ENCODE measurements at places on chromosomes 2 and 18. TPM values are rescaled to one million over a fixed set of nuclear protein-coding genes. Genes with fewer than 3 reads are reported as not detected.

The C1QL2 gene
- total RNA-seq, result not detected

The CPLX4 gene
- not detected for total RNA-seq

The METTL5 gene
- 69.1 TPM for total RNA-seq

The HPCAL1 gene
- total RNA-seq, result 34.3 TPM

The CLEC4F gene
- 0.08 TPM for total RNA-seq

GRCh38 chr2:99643787-99644418 lies 154.1 kb upstream of the REV1 start:
- no peak for DNase-seq

- no peak for DNase-seq
Observed at GRCh38 chr2:105427485-105427884, 28.6 kb upstream of the FHL2 start.

GRCh38 chr18:78247615-78248289 lies 731.9 kb upstream of the SALL3 start:
- no peak for DNase-seq

- no peak for DNase-seq
Observed at GRCh38 chr2:5329763-5330162, 362.4 kb upstream of the SOX11 start.

DNA sequence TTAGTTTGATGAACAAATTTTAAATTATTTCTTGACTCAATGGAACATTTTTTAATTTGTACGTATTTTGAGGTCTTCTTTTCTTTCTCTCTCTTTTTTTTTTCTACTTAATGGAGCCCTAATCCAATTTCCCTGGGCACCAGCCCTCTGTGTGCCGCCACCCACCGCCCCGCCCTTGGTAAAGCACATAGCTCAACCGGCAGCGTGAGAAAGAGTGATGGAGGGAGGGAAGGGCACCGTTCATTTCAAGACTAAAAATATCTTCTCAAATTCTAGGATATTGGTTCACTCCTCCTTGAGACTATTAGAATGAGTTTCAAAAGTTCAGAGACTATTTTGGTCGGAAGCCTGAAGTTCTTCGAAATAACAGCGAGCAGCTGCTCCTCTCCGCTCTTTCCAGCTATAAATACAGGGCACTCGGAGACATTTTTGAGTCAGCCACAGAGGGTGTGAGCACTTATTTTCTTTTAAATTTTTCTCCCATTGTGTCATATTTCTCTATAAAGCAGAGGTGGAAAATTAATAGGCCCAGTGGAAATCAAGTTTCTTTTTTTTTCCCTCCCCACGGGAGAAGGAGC lies 731.7 kb upstream of the ID2 start:
- no peak for DNase-seq

GRCh38 chr2:239025096-239025801 lies 177.4 kb downstream of the TWIST2 start:
- no peak for DNase-seq

DNA sequence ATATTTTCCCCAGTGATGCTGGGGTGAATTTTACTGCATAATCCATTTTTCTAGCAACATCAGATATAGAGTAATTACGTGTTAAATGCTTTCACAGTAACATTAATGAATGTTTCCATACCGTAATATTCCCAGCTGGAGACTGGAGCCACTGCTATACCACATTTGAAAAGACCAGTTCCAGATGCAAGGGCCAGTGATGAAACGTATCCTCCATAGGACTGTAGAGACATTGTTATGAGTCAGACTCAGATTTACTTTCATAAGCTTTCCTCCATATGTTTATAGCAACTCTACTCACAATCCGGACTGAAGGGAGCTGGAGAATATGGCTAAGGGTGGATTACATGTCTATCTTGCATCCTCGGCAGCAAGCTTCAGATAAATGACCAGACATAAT lies 22.7 kb upstream of the GCG start:
- no peak for DNase-seq

DNA sequence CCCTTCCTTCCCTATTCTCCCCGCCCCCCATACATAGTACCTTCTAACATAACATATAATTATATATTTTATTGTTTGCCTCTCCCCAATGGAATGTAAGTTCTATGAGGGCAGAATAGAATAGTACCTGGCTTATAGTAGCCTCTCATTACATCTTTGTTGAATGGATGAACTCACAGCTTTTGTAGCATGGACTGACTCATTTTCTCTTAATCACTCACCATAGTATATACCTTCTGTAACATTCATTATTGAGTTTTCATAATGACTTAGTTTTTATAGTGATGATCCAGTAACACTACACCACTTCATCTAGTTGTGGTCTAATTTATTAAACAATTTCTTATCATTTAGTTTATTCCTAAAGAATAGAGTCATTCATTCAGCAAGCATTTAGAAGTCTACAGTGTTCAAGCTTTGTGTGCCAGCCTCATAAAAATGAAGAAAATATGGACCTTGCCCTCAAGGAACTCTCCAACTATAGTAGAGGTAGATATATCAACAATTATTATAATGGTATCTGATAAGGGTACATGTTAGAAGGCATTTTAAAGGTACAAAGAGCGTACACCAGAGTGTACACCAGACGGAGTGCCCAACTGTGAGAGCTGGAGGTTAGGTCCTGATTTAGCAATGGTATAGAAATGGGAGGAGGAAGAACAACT lies 31.1 kb downstream of the NCOA1 start:
- DNase-seq, result no peak

- DNase-seq, result no peak
Observed at GRCh38 chr18:50125456-50125855, 69.5 kb downstream of the MYO5B start.

DNA sequence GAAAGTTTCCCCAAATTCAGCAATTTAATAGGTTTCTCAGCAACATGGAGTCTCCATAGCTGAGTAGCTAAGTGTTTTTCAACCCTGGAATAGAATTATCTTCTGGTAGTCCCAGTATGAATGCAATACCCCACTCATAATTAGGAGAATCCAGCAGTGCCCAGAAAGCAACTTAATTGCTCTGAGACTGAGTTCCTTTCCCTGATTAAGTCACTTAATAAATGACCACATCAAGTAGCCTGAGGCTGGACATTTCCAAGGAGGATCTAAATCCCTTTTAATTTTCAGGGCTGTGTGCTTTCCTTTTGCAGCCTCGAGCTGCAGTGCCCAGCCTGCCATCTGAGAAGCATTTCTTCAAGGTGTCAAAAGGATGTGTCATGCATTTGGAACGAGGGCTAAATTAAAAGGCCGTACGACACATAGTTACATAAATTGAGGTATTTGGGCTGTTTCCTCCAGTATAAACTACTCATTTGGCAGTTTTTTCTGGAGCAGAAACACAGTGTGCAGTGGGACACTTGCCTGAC lies 17.7 kb upstream of the SIX2 start:
- no peak for DNase-seq

GRCh38 chr2:112048887-112049286 lies 6.2 kb upstream of the TMEM87B start:
- no peak for DNase-seq

GRCh38 chr2:129192841-129193253 lies 786.6 kb upstream of the RAB6C start:
- no peak for DNase-seq

DNA sequence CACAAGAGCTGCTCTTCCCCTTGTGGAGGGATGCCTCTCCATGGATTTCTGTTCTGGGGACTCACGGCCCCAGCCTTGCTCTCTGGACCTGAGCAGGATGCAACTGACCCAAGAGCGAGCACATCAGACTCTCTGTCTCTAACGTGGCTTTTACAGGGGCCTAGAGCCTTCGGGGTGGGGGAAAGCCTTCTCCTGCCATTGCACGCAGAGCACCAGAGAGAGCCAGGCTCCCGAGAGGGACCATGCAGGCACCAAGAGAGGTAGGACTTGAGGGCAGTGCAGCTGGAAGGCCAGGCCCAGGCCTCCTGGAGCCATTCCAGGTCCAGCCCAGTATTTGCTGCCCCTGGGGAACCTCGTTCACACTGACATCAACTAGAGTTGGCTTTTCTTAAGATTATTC lies 475.6 kb upstream of the MYT1L start:
- no peak for DNase-seq

DNA sequence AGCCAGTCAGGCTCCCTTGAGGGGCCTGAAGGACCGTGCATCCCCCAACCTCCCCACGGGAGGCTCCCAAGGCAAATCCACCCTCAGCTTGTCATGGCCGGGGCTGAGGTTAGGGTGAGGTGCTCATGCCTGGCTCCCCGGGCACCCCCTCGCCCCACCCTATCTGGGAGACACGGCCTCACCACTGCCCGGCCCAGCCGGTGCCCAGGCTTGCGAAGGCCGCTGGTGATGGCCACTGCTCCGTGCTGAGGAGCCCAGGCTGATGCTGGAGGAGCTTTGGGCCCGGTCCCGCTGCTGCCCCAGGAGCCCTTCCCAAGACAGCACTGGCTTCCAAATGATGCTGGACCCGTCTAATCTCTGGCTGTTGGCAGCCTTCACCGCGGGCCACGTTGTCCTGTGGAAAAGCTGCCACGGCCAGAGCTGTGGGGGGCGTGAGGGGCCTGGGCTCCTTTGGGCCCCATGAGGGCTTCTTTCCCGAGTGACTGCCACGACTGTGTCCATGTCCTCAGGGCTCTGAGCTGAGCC lies 135.7 kb upstream of the CTDP1 start:
- no peak for DNase-seq

- no peak for DNase-seq
Observed at GRCh38 chr18:67788310-67789164, 272.0 kb upstream of the DSEL start.

- no peak for DNase-seq
Observed at GRCh38 chr2:69227716-69228115, 159.3 kb downstream of the GFPT1 start.

All from Right ventricle myocardium superior (tissue), 1 donor.